ENCODE measurements at places on chromosomes 11 and 22. TPM values are rescaled to one million over a fixed set of nuclear protein-coding genes. Genes with fewer than 3 reads are reported as not detected.

DNA sequence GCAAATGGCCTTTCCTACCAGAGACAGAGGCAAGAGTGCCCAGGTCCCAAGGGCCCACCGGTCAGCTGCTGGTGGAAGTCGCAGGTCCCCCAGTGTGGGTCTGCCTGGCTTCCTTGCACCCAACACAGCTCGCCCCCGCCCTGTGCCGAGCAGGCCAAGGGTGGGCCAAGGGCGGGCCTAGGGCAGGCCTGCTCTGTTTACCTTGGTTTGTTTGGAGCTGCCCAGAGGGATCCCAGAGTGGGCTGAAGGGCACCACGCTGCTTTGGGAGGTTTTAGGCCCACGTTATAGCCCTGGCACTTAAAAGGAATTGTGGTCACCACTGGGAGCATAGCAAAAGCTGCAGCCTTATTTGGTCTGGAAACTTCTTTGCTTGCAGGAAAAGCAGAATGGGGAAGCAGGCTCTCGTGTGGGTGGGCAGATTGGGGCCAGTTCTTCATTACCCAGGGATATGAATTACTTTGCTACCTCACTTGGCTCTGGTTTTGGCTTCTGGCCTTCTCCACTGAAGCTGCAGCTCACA, 38.0 kb downstream of the MRGPRD start:
- no peak for DNase-seq

GRCh38 chr22:42680648-42681047, 31.5 kb upstream of the CYB5R3 start:
- DNase-seq = peak; percentile 97

GRCh38 chr11:17098038-17098437, 20.6 kb upstream of the RPS13 start:
- DNase-seq = no peak

- no peak for DNase-seq
These were observed 34.2 kb downstream of the PICALM start for GRCh38 chr11:86034710-86035109.

DNA sequence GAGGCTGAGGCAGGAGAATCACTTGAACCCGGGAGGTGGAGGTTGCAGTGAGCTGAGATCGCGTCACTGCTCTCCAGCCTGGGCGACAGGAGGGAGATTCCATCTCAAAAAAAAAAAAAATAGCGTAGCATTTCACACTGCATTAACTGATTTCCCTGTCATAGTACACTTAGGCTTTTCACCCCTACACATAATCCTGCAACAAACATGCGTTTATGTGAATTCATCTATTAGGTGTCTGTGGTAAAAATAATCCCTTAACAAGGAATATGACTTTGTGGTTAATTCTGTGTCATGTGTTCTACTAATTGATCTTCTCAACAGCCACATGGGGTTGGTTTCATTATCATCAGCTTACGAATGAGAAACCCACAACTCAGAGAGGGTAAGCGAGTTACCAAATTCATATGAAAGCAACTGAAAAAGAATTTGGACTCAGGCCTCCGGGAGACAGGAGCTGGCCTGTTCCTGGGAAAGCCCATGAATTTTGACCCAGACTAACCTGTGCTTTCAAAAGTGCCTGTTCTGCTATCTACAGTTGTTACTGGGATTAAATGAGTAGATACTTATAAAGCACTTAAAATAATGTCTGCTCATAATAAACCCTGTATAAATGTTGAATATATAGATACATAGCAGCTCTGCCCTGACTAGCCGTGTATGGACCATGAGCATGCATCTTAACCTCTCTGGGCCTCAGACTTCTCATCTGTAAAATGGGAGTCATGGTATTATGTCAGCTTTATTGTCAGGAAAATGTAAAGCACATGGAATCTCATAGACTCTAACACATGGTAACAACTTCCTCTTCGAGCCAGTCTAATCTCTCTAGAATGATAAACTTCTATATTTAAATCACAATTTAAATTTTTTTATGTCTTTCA, 36.6 kb downstream of the KCNJ1 start:
- no peak for DNase-seq

DNA sequence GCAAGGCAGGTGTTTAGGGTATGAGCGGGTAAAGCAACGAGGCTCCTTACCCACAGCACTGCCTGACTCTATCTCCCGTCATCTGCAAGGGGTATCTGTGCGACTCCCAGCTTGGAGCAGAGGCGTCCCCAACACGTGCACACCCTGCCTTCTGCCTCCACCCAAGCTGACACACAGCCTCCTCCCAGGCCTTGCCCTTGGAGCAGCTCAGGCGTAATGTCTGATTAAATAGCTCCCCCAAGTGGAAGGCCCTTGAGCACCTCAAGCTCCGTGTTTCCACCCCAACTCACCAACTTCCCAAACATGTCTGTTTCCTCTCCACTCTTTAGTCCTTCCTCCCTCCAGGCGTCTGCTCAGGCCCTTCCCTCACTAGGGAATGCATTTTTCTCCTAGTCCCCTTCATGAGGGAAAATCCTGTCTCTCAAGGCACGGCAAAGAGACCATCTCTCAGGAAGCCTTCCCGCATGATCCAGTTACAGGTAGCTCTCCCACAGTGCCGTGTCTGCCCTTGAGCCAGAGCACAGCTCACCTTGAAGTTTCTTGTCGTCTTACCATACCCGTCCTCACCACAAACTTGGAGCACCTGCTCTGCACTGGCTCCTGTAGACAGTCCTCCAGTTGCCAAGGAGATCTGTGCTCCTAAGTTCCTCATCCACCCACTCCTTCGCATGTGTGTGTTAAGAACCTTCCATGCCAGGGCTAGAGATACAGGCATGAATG, 15.8 kb downstream of the CYB5R2 start:
- peak; percentile 92 for DNase-seq

DNA sequence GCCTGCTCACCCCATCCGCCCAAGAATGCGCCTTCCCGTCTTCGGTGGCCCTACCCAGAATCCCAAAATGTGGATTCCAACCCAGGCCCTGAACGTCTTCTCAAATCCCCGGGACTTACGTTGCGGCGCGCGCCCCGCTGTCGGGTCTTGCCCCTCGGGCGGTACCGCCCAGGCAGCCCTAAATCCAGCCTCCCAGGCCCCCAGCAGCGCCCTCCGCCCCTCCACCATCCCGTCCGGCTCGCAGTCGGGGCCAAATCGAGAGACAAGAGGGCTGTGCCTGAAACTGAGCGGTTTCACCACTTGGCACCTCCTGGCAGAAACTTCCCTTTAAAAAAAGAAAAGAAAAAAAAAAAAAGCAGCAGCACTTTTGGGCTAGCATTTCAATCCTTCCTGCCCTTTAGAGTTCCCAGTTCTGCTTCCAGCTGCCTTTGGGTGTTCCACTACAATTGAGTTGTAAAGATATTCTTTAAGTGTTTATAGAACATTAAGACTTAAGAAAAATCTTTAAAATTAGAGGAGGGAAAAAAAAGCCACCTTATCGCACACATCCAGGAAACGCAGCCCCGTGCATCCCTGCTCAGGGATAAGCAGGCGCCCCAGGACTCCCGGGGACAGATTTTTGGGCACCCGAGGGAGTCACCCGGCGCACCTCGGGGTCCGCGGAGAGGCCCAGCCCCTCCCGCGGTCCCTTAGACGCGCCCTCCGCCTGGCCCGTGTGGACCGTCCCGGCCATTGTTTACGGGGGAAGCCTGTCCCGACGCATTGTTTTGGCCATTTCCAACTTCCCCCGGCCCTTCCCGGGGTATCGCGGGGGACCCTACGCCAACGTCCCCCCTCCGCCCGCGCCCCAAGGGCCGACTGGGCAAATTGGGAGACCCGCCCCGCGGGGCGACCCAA, 57.6 kb downstream of the KCNJ4 start:
- DNase-seq = peak; percentile 57

- no peak for DNase-seq
These were observed 431.2 kb downstream of the METTL15 start for GRCh38 chr11:28539239-28540030.

The SSH3 gene
- 25.2 TPM for polyA plus RNA-seq

The C11orf86 gene
- polyA plus RNA-seq = not detected

The VPREB3 gene
- polyA plus RNA-seq = not detected

The PANX3 gene
- polyA plus RNA-seq = not detected
